Gastroesophageal sphincter (tissue), 4 donors: ENCODE measurements at places on chromosomes 4 and X. TPM values are rescaled to one million over a fixed set of nuclear protein-coding genes. Genes with fewer than 3 reads are reported as not detected.
A peak's percentile ranks its signal among the peaks of the same experiment; 100 is the strongest.

The STS gene
- 5.4 TPM for total RNA-seq

DNA sequence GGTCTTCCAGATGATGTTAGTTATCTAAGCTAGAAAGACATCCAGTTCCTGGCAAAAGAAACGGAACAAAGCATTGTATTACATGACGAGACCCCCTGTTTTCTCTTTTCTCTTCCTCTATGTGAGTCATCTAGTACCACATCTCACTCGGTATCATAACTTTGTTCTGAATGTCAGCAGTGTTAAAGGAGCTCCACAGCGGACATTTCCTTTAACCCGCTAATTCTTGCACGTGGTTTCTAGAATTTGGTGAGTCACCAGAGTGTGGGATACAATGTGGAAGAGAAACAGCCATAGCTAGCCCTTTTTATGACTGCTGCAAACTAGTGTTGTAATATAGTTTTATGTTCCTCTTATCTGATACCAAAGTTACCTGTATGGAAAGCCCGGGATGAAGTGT lies 243.7 kb downstream of the TENM3 start:
- no peak for ATAC-seq

GRCh38 chr4:147787204-147787603 lies 55.3 kb downstream of the ARHGAP10 start:
- ATAC-seq = peak; percentile 85

GRCh38 chr4:14023896-14024295 lies 396.4 kb upstream of the BOD1L1 start:
- ATAC-seq = no peak

DNA sequence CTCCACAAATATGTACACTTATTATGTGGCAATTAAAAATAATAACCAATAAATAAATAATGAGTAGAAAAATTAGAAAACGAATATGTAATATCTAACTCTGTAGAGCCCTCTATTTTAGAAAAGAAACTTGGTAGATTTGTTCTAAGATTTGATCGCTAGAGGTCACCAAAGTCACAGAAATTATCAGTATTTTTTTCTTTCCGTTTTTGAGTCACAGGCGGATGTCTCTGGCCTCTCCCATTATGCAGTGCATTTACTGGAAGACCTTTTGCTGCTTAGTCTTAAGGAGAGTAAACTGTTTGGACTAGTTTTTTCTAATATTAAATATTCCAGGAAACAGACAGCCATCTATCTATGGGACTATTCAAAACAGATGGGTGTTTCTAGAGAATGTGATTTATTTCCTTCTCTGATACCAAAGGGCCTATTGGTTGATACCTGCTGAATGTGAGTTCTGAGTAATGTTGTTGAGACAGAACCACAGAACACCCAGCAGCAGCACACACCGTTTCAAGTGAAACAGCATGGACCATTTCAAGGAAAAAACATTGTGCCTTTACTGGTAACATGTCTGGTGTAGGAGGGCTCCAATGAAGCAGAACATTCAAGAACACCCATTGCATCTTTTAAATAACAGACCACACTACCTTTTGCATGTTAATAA lies 34.0 kb upstream of the GYPA start:
- peak; percentile 68 for ATAC-seq

DNA sequence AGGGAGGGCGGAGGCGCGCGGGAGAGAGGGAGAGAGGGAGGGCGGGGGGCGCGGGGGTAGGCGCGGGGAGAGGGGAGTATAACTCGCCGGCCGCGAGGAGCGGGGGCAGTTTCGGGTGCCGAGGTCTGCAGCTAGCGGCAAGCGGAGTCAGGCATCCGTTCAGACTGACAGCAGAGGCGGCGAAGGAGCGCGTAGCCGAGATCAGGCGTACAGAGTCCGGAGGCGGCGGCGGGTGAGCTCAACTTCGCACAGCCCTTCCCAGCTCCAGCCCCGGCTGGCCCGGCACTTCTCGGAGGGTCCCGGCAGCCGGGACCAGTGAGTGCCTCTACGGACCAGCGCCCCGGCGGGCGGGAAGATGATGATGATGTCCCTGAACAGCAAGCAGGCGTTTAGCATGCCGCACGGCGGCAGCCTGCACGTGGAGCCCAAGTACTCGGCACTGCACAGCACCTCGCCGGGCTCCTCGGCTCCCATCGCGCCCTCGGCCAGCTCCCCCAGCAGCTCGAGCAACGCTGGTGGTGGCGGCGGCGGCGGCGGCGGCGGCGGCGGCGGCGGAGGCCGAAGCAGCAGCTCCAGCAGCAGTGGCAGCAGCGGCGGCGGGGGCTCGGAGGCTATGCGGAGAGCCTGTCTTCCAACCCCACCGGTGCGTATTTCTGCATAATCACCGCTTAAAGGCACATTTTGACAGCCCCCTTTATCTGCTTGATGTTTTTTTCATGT lies at the start of gene POU4F2:
POU4F2 (plus strand) TSS at position 108 of the 720 bp plus-strand sequence; CDS start at position 356, 248 bp downstream.
- ATAC-seq = no peak

DNA sequence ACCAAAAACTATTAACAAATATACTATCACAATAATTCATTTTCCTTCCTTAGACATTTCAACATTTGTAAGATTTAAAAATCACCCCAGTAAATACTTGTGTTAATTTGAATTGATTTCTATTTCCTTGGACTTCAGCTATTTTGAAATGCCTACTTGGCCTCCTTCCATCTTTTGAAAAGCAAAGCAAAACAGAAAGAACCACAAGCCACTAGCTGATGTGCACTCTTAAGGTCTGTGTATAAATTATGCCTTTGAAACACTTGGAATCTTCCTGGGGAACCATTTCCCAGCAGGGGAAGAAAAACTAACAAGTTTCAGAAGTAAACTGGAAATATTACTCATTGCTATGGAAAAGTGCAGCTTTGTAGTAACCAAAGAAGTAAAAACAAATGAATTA lies 139.8 kb downstream of the CLCN4 start:
- no peak for ATAC-seq

DNA sequence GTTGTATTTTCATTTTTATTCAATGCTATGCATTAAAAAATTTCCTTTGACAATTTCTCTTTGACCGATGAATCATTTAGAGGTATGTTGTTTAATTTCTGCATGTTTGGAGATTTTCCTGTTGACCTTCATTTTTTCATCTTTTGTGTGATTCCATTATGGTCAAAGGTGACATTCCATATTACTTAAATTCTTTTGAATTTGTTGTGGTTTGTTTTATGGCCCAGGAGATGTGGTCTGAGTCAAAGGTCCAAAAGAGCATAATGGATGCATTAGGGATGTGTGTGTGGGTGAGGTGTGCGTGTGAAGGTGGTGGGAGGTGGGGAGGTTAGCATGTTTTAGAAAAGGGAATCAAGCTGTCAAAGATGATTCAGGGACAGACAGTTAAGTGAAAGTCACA lies 76.0 kb upstream of the GIMD1 start:
- ATAC-seq = no peak

- no peak for ATAC-seq
These were observed 44.5 kb downstream of the NEK1 start for GRCh38 chr4:169567916-169568315.

DNA sequence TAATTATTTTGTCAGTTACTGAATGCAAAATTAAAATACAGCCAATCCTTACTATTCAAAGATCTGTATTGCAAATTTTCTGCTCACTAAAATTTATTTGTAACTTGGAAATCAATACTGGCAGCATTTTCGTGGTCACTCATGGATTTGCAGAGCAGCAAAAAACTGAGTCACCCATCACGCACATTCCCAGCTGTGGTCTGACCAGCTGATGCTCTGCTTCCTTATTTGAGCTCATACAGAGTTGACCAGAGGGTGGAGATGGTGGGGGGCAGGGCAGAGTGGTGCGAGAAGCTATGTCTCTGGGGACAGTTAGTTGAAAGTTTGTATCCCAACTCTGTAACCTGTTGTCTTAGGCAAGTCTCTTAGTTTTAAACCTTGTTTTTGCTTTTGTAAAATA lies 214.8 kb downstream of the SPCS3 start:
- ATAC-seq = no peak

DNA sequence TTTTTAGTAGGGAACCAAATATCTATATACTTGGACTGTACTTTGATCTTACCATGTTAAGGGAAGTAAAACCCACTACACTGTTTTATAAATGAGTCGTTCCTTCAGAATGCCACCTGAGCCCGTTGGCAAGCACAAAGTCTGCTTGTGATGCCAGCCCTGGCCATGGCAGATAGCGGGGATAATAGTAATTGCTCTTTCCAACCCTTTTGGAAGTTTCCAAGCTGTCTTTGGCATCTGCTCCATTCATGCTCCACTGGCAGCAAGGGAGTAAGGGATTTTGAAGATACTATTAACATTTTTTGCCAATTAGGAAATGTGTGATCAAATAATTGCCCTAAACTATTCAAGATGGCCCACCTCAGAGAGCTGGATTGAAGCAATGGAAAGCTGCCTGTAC lies 689.2 kb upstream of the SLIT2 start:
- no peak for ATAC-seq

The NPY2R gene
- total RNA-seq = not detected

GRCh38 chrX:139720136-139720535 lies 12.2 kb upstream of the MCF2 start:
- no peak for ATAC-seq

The IRS4 gene
- total RNA-seq = 1.2 TPM

- ATAC-seq = no peak
These were observed 2234.4 kb downstream of the ARAP2 start for GRCh38 chr4:34009951-34010350.

DNA sequence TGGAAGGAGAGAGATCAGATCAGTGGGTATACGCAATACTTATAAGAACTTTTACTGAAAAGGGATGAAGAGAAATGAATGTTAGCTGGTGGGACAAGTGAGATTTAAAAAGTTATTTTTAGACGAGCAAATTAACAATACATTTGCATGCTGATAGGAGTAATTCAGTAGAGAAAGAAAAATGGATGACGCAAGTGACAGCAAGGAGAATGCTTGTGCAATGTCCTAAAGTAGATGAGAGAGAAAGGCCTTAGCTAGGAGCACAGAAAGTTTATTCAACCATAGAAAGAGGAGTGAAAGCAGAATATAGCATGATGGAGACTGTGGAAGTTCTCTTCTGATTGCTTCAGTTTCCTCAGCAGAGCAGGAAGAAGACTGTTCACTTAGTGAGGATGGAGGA lies 45.8 kb downstream of the OSTC start:
- no peak for ATAC-seq

The CXCL1 gene
- 1.6 TPM for total RNA-seq

The CCDC149 gene
- total RNA-seq = 38.7 TPM

GRCh38 chrX:16970977-16971376 lies 24.5 kb downstream of the REPS2 start:
- ATAC-seq = no peak

- ATAC-seq = no peak
These were observed 108.3 kb downstream of the JADE1 start for GRCh38 chr4:128917781-128918180.

GRCh38 chr4:6562931-6563901 lies 11.8 kb upstream of the MAN2B2 start:
- peak; percentile 33 for ATAC-seq

GRCh38 chr4:64940698-64941097 lies 531.4 kb upstream of the TECRL start:
- no peak for ATAC-seq

DNA sequence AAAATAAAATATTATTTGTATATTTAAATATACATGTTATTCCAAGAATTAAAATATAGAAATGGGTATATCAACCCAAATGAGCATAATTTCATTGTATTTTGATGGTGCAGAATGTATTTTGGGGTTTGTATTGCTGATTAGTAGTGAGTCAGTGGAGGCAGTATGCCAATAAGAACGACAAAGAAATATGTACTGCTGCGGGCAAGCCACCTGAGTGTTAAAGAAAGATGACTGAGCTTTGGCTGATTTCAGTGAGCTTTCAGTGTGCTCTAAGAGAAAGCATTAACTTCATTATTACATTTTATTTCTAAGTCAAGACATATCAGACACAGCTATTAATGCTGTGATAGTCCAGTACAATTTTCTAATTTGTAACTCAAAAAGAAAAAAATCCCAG lies 297.8 kb downstream of the ANK2 start:
- no peak for ATAC-seq

DNA sequence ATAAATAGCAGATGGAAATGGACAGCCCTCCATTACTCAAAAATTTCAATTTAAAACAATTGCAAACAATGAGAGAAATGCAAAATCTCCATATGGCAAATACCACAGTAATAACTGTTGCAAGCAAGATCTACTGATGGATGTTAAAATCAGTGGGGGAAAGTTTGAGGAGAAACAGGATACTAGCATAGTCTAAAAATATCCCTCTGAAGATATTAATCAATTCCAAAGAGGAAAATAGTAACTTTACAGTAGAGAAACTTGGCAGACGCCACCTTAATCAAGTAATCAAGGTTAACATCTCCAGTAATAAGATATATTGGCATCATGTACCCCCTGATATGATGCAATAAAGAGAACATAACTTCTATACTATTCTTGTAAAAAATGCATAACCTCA lies 344.8 kb downstream of the ZNF674 start:
- ATAC-seq = no peak

DNA sequence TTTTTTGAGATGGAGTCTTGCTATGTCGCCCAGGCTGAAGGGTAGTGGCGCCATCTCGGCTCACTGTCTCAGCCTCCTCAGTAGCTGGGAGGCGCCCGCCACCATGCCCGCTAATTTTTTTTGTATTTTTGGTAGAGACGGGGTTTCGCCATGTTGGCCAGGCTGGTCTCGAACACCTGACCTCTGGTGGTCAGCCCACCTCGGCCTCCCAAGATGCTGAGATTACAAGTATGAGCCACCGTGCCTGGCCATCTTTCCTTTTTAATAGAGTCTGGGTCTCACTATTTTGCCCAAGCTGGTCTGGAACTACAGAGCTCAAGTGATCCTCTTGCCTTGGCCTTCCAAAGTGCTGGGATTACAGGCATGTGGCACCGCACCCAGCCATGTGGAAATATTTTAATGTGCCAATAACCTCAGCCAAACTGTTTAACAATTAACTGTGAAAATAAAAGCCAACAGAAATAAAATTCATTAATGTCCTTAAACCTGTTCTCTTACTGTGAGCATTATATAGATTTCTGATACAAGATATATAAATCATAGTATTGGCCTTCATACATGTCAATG lies 16.3 kb downstream of the PDS5A start:
- ATAC-seq = no peak

The NSG1 gene
- total RNA-seq = 0.15 TPM

DNA sequence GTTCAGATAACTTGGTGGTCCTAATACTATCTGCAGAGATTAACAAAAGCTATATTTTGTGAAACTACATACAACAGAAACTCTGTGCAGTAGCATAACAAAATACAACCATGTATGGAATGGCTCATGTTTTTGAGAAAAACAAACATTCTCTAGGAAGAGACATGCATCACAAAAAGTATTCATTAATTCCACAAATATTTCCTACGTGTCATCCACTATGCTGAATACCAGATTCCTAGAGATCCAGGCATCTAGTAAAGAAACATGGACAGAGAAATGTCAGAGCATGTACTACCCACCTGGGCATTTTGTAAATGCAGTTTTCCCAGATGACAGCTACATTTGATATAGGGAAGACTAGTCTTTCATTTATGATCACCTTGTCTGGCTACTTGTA lies 248.1 kb downstream of the OPHN1 start:
- no peak for ATAC-seq

- no peak for ATAC-seq
These were observed 30.3 kb downstream of the KLF3 start for GRCh38 chr4:38694330-38694729.
